ENCODE measurements at places on chromosomes 4 and X.

GRCh38 chr4:164251257-164251656, 502.7 kb upstream of the SMIM31 start:
- DNase-seq: no peak

DNA sequence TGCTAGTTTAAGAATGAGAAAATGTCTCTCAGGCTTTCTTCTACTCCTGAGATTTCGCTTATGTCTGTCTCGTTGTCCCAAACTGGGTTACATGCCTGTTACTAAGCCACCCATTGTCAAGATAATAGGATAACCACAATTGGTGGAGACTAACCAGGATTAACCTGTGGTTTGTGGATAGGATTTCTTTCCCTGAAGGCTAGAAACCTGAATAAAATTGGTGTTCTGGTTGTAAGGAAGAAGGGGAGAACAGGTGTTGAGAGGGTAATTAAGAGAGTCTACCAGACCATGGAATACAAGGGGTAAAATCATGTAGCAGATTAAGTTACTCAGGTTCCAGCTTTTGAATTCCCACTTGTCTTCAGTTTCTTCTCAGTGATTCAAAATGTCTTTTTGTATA, 225.4 kb downstream of the CPE start:
- DNase-seq: no peak

DNA sequence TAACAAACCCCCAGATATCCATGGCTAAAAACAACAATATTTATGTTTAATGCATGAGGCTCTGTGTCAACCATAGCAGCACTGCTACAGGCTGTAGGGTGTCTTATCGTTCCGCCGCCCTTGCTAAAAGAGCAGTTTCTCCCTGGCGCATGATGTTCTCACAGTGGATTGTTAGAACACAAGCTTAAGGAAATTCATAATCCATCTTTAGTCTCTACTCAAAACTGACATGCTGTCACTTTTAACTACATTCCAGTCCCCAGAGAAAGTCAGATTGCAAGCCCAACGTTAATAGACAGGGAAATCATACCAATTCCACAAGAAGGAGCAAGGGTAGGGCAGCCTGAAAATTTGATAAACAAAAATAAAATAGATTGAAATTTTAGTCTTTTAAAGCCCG, 1960.8 kb downstream of the PCDH7 start:
- no peak for DNase-seq

- no peak for DNase-seq
Observed at GRCh38 chrX:150227321-150227860, 135.7 kb upstream of the MAMLD1 start.

GRCh38 chr4:185950891-185951290, 118.1 kb upstream of the TLR3 start:
- DNase-seq: no peak

DNA sequence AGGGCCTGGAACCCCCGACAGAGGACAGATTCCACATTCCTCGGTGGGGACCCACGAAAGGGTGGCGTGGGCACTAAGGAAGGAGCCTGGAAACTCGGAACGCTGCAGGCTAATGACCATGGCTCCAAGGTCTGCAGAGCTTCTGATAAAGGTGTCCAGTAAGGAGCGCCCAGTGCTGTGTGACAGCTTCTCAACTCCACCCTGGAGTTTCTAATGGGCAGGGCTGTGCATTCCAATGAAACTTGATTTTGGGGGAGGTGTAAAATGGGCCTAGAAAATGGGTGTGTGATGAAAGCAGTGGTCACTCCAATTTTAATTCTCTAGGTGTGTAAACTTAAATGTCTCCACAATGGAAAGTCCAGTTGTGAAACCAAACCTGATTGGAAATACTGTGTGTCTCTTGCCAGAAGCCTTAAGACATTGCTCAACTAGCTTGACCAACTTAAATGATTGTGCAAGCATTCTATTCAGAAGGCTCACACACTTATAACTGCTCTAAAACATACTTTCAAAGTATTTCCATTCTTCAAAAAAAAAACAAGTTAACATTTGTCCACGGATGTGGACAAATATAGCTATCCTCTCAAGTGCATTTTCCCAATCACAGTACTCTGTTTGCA, 52.1 kb downstream of the XAGE2 start:
- no peak for DNase-seq

Data from stimulated activated CD4-positive, alpha-beta T cell treated with anti-CD3 and anti-CD28 coated beads, Interleukin-1b, Interleukin-23, amount 100 ng/mL, for 1 hour (primary cell).